ENCODE measurements at places on chromosomes 7 and 10. TPM values are rescaled to one million over a fixed set of nuclear protein-coding genes. Genes with fewer than 3 reads are reported as not detected.

SAP25 gene
- total RNA-seq = 8.3 TPM

DNA sequence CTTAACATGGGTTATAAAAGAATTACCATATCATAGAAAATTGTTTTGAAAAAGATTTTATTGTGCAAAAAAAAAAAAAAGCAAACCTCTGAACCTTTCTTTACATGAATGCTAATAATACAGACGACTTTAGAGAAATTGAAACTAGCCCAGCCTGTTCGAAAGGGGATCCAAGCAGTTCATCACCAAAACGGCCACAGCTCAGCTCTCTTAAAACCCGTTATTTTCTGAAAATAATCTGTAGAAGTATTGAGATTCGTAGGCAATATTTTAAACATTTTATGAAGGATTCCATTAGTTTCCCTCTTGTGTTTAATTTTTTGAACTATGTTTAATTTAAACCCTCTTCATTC, 9.9 kb upstream of the GSAP start:
- no peak for DNase-seq

DNA sequence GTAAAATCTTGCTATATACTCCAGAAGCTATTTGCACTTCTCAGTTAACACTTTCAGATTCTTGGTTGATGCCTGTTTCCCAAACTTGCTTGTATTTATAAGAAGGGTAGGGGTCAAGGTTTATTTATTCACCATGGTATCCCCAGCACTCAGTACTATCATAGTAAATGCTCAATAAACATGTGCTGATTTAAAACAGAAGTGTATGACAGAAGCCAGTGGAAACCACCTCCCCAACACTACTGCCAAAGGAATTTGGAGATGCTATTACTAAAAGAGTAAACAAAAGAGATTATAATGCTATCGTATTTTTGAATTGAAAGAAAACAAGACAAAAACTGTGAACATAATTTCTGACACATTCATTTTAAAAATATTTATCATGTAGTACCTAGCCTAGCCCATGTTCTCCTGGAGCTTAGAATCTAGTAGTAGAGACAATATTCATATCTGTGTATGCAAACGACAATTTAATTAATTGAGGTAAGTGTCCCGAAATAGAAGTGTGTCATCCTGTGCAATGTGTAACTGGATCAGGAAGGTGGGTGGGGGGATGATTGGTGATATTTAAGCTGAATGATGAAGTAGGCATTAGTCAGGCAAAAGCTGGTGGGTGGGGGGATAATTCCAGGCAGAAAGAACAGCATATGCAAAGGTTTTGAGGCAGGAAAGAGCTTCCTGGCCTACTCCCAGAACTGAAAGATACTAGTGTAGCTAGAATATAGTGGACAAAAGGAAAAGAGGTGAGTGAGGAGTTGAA, 77.5 kb downstream of the HGF start:
- no peak for DNase-seq

- DNase-seq = peak; percentile 50
Observed at GRCh38 chr10:93852476-93853095, 41.2 kb upstream of the SLC35G1 start.

GRCh38 chr7:44733708-44734481, 14.8 kb upstream of the ZMIZ2 start:
- DNase-seq = no peak

GRCh38 chr7:151630358-151630757, 110.7 kb upstream of the RHEB start:
- no peak for DNase-seq

GRCh38 chr10:97001183-97001991, 169.3 kb downstream of the LCOR start:
- no peak for DNase-seq

DNA sequence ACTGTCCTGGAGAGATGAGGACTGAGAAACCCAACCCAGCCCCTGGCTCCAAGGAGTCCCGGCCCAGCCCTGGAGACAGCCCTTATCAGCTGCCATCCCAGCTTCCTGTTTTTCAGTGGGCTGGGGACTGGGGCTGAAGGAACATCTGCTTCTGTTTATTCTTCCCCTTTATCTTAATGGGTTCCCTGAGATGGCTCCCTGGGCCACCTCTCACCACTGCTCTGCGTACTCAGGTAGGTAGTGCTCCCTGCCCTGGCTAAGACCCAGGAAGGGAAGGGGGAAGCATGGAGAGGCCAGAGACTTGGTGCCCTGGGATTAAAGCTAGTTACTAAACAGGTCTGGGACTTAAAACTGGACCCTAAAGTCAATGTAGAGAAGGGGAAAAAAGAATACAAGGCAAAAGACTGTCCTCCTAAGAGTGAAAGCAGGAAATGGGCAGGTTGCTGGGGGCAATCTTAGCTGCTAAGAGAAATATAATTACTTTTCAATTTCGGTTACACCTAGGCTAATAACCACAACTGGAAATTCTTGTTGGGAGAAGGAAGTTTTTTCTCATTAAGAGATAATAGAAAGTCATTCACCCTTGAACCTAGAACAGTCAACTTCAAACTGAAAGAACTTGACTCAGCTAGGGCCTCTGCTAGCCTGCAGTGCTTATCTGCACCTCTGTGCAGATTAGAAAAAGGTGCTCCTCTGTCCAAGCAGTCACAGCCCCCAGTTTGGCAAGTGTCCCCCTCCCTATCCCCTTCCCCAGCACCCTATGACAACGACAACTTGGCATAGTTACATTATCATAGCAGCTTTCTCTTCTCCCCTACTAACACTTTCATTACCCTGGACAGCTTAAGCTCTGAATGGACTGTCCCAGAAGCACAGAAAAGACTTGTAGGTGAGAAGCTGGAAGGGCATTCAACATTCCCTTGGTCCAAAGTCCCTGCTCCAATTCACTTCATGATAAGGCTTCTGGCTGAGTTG, 65.6 kb upstream of the KDM7A start:
- peak; percentile 63 for DNase-seq

DNA sequence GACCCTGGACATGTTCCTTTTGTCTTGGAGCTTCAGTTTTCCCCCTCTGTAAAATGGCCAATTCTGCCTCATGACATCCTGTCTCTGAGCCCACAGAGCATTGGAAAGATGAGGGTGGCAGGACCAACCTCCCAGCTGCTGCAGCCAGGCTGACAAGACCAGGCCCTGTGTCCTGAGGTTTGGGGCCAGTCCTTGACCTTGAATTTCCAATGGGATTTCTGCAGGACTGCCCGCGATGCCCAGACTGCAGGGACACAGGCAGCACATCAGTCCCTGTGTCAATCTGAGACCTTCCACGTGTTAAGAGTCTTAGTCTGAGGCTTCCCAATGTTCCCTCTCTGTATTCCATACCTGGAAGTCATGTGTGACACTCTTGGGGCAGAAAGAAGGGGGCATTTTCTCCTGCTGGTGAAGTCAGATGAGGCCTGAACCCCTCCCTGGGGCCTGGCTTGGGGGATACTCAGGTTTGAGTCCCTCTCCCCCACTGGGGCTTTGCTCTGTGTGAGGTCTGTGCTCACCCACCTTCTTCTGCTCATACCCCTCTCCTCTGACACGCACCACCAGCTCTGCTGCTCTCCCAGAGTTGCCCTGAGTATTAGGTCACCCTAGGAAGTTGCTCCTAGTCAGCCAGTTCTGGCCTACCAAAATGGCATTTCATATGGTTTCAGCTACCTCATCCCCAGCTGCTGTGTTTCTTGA, 79.2 kb downstream of the ADCY1 start:
- no peak for DNase-seq

DNA sequence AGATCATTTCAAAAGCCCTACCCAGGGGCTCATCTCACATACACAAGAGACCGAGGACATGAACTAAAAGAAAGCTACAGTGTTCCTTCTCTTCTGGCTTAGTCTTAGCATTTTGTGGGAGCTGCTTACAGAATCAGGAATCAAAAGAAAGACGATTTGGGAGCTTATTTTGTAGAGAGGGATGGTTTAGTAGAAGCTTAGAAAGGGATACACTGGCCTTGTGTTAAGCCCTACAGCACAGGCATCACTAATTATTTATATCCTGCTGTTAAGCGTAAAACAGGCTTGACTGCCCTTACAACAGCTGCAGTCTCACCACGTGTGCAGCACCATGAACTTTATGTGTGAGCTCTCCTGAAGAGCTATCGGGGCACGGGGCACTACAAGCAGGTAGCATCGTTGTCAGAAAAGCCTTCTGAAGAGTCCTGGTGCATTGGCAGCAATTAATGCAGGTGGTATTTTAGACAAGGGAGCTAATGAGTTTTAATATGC, 798.3 kb downstream of the NXPH1 start:
- DNase-seq = no peak

DNA sequence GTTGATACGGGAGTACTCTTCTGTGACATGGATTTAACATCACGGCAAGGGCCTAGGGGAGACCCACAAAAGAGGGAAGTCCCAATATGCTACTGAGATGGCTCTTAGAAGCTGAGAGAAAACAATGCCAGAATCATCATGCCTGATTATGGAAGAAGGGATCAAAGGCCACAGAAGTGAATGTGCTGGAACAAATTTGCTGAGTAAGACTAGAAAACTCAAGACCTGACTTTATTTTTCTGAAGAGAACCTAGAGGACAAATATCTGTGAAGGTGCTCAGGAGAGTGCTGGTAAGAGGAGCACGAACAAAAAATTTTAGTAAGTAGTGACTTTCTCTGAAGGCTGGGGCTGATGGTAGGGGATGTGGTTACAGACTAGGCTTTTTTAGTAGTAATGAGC, 277.0 kb downstream of the ZEB1 start:
- no peak for DNase-seq

- DNase-seq = peak; percentile 73
Observed at GRCh38 chr10:103890194-103890658, 27.8 kb downstream of the STN1 start.

TMEM184A gene
- total RNA-seq = 9.7 TPM

DNA sequence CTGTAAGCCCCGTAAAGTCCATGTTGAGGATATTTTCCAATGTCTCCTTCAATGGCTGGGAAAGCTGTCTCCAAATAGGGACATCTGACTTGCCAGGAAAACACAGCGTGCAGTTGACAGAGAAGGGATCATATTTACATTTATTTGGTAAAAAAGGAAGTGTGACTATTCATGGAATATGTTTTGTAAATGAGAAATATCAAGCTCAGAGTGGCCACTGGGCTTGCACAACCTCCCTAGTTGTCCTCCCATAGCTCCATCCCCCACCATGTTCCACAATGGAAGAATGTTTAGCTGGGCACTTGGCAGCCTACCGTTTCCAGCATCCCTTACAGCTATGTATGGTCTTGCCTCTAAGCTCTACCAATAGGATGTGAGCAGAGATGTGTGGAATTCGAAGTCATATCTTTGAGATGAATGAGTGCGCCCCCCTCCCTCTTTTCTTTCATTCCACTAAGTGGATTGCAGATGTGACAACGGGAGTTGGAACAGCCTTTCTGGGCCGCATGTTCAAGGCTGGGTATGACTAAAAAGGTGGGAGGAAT, 306.6 kb upstream of the ZMIZ1 start:
- no peak for DNase-seq

DNA sequence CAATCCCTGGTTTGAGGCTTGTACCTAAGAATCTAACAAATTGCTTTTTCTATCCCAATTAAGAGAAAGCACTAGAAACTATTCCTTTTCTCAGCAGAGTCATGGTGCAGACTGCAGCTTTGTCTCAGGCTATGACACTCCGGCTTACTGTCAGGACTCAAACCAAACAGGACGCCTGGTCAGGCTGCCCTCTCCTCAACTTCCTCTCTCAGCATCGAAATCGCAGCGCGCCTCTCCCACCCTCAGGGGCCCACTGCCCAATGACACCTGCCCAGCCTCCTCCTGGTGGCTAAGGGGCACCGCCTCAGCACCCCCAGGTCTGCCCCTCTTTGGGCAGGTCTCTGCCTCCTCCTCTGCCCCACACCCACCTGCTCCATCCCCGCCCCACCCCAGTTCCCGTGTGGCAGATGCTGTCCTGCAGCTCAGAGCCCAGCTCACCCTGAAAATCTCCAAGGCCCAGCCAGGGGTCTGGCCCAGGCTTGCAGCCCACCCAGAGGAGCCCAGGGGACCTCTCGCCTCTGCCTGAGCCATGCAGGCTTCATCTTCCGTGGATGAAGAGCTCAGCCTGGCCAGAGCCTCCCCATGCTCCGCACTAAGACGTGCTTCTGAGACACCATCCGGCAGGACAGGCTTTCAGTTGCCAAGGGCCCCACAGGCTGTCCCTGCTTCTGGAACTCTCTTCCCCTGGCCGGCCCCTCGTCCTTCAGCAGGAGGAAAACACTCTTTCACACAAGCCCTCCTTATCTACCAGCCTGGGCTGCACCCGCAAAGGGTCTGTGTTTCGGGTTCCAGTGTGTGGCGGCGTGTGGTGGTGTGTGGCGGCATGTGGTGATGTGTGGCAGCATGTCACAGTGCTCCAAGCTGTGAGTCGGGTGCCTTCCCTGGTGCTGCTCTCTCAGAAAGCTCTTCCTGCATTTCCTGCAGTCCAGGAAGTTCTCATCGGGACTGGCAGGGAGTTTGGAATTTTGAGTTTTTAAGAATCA, 16.4 kb upstream of the PTPRN2 start:
- no peak for DNase-seq

- DNase-seq = no peak
Observed at GRCh38 chr7:116591202-116592040, 66.6 kb downstream of the CAV1 start.

CCZ1 gene
- 80.8 TPM for total RNA-seq

GRCh38 chr10:32271617-32272016, 75.3 kb downstream of the EPC1 start:
- DNase-seq = no peak

GRCh38 chr7:130154131-130154500, 51.1 kb downstream of the TMEM209 start:
- DNase-seq = peak; percentile 65

C10orf143 gene
- total RNA-seq = 2.0 TPM

GRCh38 chr10:127275793-127276450, 79.5 kb upstream of the INSYN2A start:
- no peak for DNase-seq

GRCh38 chr7:122726881-122727280, 24.2 kb upstream of the RNF148 start:
- DNase-seq = no peak
